Head of caudate nucleus (tissue), 42 donors: ENCODE measurements at places on chromosomes 13 and 19.
A peak's percentile ranks its signal among the peaks of the same experiment; 100 is the strongest.

GRCh38 chr19:10681658-10682057 lies 19.6 kb upstream of the QTRT1 start:
- no peak for DNase-seq

DNA sequence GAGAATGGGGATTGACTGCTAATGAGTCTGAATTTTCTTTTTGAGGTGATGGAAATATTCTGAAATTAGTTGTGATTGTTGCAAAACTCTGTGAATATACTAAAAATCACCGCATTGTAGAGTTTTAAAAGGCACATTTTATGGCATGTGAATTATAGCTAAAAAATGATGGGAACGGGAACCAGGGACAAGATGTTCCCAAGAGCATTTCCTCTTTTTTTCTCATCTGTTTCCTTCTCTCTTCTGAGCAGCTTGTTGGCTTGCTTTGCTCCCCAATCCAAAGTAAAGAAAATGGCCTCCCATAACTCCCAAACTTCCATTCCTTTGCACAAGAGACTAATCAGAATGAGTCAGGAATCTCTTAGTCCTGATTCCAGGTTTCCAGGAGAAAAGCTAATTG lies 459.2 kb downstream of the TSHZ3 start:
- DNase-seq = no peak

DNA sequence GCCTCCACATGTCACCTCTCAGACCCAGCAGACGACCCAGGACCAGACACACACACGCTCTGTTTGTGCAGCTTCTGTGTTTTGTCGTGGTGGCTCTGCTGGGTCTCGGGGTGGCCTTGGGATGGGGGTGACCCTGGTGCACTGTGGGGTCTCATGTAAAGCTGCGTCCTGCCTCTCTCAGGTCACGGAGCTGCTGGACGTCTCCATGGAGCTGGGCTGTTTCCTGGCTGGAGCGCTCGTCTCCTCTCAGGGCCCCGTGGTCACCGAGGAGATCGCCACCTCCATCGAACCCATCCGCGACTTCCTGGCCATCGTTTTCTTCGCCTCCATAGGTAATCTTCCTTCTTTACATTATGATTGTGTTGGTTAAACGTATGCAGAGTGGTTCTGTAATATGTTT lies 45.4 kb upstream of the TFDP1 start:
- DNase-seq = no peak

GRCh38 chr19:33522371-33522662 lies 726 bp upstream of the PEPD start:
- no peak for DNase-seq

- DNase-seq = no peak
Measured at GRCh38 chr13:49620170-49620621, 8.1 kb upstream of the ARL11 start.

DNA sequence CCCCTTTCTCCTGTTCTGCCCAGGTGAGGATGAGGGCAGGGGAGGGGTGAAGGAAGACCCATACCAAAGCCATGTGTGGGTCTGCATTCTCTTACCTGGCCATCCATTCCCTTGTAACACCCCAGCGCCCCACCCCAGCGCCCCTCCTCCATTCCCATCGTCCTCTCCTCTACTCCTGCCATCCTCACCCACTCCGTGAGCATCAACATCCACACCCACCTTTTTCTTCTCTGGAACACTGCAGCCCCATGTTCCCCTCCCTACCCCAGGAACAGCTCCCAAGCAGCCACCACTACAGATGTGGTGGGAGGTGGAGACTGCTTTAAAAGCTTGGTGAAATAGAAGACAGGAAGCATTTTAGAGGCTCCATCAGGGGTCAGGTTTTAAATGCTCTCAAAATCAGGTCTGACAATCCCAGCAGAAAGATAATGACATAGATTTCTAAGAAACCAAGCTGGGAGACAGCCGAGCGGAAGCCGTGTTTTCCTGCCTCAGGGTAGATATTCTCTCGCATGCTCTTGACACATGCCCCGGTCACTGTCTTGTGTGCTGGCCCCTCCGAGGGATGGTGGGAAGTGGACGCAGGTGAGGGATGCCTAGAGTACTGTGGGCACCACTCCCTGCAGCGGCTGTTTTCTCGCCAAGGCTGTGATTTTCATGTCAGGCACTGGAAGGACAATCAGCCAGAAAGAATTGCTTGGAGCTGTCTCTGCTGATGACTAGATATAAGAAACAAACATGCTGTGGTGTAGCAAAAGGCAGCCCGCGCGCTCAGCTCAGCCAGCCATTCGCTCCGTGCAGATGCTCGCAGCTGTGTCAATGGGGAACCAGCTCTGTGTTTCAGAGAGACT lies 9.8 kb downstream of the MEDAG start:
- DNase-seq = no peak

DNA sequence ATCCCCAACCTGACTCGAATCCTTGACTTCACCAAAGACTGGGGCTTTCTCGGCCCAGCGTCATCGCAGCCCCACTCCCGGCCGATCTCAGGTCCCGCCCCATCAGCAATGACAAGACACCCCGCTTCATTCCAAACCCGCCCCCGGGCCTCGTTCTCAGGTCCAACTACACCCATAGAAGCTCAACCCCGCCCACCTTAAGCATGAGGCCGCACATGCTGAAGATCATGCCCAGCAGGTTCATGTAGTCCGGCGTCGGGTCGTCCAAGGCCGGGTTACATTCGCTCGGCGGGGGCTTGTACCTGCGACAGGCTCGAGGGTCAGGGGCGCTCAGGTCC lies 2.3 kb downstream of the WDR83 start:
- DNase-seq = peak; percentile 71

DNA sequence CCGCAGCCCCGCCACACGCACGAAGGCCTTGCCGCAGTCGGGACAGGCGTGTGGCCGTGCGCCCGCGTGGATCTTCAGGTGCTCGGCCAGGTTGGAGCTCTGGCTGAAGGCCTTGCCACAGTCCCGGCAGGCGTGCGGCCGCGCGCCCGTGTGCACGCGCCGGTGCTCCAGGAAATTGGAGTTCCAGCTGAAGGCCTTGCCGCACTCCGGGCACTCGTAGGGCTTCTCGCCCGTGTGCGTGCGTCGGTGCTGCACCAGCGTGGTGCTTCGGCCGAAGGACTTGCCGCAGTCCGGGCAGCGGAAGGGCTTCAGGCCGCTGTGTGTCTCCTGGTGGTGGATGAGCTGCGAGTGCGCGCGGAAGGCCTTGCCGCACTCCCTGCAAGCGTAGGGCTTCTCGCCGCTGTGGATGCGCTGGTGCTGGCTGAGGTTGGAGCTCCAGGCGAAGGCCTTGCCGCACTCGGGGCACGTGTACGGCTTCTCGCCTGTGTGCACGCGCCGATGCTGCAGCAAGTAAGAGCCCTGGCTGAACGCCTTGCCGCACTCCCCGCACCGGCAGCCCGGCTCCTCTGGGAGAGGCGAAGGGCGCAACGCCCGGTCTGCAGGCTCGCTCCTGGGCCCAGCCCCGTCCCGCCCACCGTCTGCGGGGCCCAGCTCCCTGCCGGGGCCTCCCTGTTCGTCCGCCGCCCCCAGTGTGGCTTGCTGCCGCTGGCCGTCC lies 3.6 kb upstream of the A1BG start:
- no peak for DNase-seq

DNA sequence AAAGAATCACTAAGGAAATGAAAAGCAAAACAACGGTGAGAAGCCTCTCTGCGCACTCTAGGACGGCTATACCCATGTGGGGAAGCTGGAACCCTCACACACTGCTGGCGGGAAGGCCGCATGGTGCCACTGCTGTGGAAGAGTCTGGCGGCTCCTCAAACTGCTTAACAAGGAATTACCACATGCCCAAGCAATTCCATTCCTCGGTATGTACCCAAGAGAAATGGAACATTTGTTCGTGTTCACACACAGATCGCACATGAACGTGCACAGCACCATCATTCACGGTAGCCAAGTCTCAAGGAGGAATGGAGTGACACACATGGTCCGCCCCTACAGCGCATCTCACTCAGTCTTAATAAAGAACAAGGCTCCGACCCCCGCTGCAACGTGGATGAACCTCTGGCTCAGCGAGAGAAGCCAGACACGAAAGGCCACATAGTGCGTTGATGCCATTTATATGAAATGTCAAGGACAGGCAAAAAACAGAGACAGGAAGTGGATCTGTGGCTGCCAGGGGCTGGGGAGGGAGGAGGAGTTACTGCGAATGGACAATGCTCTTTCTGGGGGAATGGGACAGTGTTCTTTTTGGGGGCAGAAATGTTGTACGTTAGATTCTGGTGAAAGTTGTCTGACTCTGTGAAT lies 7.6 kb downstream of the CAPS start:
- DNase-seq = no peak

DNA sequence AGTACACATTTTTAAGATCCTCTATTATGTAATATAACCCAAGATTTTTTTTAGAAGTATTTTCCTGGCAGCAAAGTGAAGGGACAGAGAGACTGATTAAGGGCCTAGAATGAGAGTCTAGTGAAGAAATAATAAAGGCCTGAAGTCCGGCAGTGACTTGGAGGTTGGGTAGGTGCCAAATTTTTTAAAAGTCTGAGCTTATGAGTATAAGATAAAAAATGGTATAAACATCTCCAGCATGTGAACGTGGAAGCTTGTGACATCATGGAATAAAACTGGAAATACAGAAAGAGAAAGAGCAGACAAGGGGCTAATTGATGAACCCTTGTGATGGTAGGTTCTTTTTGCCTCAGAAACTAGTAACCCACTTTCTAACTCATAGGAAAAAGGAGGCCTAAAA lies 174.6 kb downstream of the SUCLA2 start:
- DNase-seq = no peak
